Right ventricle myocardium superior (tissue), 1 donor: ENCODE measurements at places on chromosomes 5 and 9.

DNA sequence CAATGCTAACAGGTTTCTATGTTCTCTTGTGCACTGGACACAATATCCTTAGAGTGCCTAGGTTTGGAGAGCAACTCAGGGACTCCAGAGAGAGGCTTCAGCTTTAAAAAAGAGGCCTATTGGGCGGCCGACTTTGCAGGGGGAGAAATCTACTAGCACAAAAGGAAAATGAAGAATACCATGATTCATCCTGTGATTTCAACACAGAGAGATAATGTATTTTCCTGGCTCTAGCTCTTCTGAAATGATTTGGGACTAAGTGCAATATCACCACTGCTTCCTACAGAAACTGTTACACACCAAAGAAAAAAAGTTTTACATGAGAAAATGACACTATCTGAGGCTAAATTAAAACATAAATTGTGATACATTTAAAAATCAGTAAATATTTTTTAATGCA is 146.1 kb upstream of the TSLP start:
- DNase-seq, result no peak

DNA sequence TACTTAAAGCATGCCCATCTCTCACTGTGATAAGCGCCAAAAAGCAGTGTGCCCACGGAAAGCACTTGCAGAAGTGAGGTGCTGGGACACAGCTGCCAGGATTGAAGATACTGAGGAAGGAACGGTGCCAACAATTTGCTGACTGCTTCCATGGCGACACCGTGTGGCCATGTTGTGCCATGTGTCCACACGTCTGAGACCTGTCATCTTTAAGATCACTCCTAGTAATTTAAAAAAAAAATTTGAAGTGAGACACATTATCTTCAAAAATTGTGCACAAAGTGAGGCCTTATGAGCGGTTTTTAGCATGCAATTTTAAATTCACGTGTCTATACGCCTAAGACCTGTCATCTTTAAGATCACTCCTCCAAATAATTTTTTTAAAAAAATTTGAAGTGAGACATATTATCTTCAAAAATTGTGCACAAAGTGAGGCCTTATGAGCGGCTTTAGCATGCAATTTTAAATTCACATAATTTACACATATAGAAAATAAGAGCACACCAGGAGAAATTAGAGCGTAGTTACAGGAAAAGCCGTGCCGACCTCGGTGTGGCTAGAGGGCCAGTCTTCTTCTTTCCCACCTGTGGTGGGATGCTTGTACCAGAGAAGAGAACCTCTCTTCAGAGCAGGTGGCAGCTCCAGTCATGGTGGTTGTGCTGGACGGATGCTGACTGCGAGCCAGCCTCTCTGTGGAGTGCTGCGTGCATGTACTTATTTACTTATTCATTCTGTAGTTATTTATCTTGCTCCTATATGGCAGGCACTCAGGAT is 21.4 kb upstream of the FLT4 start:
- peak; percentile 75 for DNase-seq

- DNase-seq, result no peak
These were observed 54.0 kb upstream of the ALDH1B1 start for GRCh38 chr9:38338342-38339018.

DNA sequence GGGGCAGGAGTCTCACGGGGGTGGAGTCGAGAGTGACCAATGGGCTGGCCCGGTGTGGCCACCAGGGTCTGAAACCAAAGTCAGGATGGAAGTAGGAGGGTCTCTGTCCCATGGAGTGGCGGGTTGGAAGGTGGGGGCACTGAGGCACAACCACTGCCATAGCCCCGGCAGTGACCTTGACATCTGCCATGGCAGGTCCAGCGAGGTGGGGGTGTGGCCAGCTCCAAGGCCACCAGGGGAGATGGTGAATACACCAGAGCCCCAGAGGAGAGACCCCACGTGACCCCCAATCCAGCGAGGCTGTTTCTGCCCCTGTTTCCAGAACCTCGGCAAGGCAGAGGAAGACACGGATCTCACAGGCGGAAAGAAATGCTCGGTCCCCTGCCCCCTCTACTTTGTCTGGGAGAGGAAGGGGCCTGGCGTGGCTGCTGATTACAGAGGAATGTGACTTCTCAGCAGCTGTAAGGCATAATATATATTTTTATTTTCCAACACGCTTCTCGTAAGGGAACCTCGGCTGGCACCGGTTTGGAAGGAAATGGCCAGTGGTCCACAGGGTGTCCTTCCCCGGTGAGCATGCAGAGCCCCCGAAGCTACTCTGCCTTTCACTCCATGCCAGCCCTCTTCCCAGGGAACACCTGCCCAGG is 105.7 kb upstream of the SARDH start:
- no peak for DNase-seq

- no peak for DNase-seq
These were observed 129.6 kb downstream of the LURAP1L start for GRCh38 chr9:12904261-12905000.

DNA sequence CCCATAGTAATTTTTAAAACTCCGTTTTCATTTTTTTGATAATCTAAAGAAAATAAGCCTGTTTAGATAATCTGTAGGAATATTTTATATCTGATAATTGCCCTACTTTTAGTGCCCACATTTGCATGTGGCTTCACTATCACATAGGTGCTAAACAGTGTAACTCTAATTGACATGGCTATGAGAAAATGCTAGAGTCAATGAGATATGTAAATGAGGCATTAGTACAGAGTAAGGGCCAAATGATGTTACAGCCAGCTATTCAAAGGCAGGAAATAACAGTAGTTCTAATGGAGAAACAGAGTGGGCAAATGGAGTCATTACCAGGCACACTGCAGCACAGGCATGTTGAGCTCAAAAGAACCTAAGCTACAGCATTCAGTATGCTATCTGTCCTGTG is 37.3 kb upstream of the GCNT4 start:
- no peak for DNase-seq

GRCh38 chr5:172245703-172246125 is 37.9 kb downstream of the UBTD2 start:
- no peak for DNase-seq
